ENCODE measurements at places on chromosomes 2 and 18.

DNA sequence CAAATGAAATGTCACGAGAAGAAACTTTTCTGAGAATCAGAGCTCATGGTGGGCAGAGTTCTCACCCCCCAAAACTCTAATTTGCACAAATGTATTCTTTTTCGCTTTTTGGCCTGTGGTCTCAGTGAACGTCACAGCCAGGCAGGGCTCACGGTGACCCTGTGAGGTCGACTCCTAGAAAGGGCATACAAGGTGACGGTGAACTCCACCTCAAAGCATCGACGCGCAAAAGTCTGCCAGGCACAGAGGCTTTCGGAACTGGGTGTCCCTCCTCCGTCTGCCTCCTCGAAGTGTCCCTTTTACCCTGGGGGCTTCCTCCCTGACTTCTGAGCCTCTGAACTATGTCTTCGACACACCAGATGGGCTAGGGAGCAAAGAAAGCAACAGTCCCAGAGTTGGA is 139.2 kb upstream of the PXDN start:
- no peak for DNase-seq

GRCh38 chr2:113123726-113124125 is 3.7 kb upstream of the IL1RN start:
- no peak for DNase-seq

GRCh38 chr2:2574401-2575180 is 243.5 kb upstream of the MYT1L start:
- DNase-seq, result no peak

GRCh38 chr2:181189951-181190350 is 209.5 kb downstream of the UBE2E3 start:
- no peak for DNase-seq

GRCh38 chr2:6999211-6999877 is 82.1 kb downstream of the RNF144A start:
- DNase-seq, result no peak

GRCh38 chr2:240581811-240582210 is 4.7 kb upstream of the CAPN10 start:
- DNase-seq, result no peak

GRCh38 chr2:65537651-65538385 is 105.4 kb upstream of the SPRED2 start:
- no peak for DNase-seq

DNA sequence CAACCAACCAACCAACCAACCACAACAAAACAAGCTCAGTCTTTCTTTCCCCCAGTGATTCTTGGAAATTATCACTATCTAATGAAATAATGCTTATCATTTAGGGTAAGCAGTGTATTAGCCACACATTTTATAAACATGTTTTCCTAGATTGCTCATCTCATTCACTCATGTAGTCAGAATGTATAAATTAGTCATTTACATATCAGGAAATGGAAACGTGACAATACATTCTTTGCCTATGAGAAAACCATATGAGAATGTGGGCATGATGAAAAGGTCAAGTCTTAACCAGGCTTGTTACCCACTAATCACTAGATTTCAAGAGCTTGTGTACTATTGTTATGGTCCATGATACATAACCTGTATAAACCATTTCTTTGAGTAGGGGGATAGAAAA is 1583.4 kb upstream of the PIK3C3 start:
- no peak for DNase-seq

- no peak for DNase-seq
Observed at GRCh38 chr2:100259106-100259505, 63.2 kb downstream of the LONRF2 start.

GRCh38 chr2:231409776-231410175 is 14.3 kb downstream of the B3GNT7 start:
- DNase-seq, result no peak

DNA sequence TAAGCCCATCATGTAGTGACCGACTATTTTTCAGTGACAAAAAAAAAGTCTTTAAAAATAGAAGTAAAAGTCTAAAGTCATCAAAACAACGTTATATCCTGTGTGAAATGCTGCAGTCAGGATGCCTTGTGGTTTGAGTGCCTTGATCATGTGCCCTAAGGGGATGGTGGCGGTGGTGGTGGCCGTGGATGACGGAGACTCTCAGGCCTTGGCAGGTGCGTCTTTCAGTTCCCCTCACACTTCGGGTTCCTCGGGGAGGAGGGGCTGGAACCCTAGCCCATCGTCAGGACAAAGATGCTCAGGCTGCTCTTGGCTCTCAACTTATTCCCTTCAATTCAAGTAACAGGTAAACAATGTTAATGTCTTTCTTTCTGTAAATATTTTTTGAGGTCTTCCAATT is at the start of gene CD28:
Gene CD28, plus strand, starts transcription at position 237 of the 400 bp plus-strand sequence. Its CDS starts 58 bp downstream, at position 295.
- DNase-seq, result no peak

DNA sequence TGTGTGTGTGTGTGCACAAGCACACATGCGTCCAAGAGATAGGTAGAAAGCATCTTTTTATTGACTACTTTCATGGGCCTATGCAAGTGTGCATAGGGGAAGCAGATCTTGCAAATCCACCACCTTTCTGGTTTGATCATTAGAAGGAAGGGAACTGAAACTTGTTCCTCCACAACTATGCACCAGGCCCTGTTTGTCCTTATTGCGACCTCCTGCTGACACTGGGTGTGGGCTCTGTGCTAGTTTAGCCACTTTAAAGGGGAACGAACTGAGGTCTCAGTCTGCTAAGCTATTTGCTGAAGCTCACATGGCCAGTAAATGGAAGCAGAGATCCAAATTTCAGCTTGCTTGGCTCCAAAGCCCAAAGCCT is 32.1 kb upstream of the INSIG2 start:
- no peak for DNase-seq

DNA sequence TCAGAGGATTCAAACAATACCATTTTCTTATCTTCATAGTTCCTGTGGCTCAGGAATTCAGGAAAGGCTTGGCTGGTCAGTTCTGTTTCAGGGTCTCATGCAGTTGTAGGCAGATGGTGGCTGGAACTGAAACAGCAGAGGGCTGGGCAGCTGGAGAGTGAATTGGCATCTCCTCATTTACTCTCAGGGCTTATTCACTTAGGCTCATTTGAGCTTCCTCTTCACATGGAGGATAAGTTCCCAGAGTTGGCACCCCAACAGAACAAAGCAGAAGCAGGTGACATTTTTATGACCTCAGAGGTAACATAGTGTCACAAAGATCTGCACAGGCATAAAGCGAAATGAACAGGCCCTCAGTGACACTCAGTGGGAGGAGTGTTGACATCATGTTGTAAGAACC is 66.1 kb downstream of the RBBP8 start:
- no peak for DNase-seq

GRCh38 chr2:160868891-160869290 is 291.3 kb upstream of the TANK start:
- no peak for DNase-seq

DNA sequence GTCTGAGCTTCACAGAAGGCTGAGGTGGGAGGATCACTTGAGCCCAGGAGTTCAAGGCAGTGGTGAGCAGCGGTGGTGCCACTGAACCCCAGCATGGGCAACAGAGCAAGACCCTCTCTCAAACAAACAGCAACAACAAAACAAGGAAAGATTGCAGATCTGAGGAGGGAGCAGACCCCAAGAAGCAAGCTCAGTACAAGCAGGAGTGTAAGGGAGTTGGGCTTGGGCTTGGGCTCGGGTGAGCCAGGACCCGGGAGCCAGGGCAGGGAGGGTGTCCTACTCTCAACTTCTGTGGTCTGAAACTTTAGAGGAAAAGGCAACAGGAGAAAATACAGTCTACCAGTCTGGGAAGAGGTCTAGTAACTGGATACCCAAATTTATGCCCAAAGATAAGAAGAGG is 92.0 kb upstream of the RAB12 start:
- DNase-seq, result no peak

- DNase-seq, result no peak
Observed at GRCh38 chr2:187477051-187477450, 29.0 kb upstream of the CALCRL start.

GRCh38 chr18:9563331-9563730 is 51.0 kb downstream of the PPP4R1 start:
- DNase-seq, result no peak

Data from NCI-H2107 (cell line).